Glomerular endothelial cell (primary cell): ENCODE measurements at places on chromosomes 3 and 15.

DNA sequence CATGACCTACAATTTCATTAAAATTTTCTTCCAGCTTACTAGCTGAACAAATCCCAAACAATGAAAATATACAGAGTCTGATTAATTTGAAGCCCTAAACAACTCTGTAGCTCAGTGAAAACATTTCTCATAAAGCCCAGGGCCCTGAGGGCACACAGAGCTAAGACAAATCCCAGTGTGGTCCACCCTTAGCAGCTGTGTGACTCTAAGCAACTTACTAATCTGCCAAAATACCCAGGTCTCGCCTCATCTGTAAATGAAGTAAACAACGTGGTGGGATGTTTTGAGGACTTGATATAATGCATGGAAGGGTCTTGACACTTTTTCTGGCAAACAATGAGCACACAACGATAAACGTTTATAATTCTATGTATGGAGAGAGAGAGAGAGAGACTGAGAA, 158.4 kb downstream of the FHIT start:
- no peak for DNase-seq

- DNase-seq = no peak
Measured at GRCh38 chr3:24201301-24201700, 256.2 kb downstream of the NR1D2 start.

DNA sequence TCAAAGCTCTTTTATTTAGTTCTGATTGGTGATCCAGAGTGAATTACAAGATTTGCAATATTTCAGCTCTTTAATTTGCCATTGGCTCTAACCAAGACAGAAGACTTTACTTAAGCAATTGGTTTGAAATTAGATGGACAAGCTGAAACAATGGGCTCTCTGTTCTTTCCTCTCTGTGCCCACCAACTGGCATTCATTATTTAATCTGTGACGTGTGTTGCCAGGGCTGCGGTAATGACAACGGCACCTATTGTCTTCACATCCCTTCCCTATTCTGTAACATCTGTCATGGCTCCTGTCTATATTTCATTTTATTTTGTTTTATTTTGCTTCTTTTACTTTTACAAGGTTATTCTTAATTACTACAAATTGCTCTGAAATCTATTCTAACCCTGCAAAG, 33.9 kb downstream of the PLD1 start:
- no peak for DNase-seq

GRCh38 chr15:50059883-50060282, 59.1 kb downstream of the ATP8B4 start:
- DNase-seq = no peak

- DNase-seq = no peak
Measured at GRCh38 chr15:83449250-83449671, 2.1 kb downstream of the SH3GL3 start.

GRCh38 chr15:52031556-52031955, 12.5 kb downstream of the MAPK6 start:
- DNase-seq = no peak

DNA sequence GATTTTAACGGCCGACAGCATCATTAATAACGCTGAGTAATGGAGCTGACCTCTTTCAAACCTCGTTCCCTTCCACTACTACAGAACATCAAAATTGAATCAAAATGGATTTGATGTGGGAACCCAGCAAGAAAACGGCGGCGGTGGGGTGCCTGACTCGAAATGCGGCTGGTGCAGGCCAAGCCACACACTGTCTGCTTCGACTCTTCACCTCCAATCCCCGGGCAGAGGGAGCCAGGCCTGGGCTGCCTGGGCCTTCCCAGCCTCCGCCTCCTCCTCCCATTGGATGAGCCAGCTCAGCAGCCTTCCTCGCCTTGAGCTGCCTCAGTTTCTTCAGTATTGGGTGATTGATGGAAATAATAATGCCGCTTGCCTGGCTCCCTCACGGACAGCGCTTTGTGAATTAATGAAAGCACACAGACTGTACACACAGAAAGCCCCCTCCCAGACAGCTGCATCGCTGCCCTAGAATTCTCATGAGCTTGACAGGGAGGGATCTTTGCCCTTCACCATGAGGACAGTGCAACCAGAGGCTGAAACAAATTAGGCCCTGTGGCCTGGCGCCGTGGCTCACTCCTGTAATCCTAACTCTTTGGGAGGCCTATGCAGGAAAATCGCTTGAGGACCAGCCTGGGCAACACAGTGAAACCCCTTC, 11.4 kb upstream of the MEGF11 start:
- no peak for DNase-seq

- no peak for DNase-seq
Measured at GRCh38 chr3:138328341-138328740, 1.3 kb downstream of the NME9 start.

- no peak for DNase-seq
Measured at GRCh38 chr3:98598492-98598891, 5.1 kb upstream of the CPOX start.

- DNase-seq = no peak
Measured at GRCh38 chr15:52021892-52022540, 3.0 kb downstream of the MAPK6 start.

GRCh38 chr15:48040166-48040817, 80.5 kb upstream of the SLC24A5 start:
- no peak for DNase-seq

DNA sequence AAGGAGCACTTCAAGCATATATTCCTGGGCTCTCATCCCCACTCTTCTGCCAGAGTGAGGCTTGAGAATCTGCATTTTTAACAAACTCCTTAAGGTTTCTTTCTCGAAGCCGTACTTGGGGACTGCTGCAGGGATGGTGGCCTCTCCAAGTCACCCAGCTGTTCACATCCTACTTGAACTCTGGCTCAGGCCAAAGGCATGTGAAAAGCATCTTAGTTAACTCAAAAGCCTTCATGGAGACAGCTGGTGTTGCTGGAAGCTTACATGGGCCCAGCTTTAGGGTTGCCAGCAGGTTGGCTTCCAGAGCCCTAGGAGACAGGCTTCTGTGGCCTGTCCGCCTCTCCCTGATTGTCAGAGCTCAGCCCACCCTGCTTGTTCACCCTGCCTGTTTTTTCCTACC, 139.2 kb downstream of the THSD4 start:
- no peak for DNase-seq

DNA sequence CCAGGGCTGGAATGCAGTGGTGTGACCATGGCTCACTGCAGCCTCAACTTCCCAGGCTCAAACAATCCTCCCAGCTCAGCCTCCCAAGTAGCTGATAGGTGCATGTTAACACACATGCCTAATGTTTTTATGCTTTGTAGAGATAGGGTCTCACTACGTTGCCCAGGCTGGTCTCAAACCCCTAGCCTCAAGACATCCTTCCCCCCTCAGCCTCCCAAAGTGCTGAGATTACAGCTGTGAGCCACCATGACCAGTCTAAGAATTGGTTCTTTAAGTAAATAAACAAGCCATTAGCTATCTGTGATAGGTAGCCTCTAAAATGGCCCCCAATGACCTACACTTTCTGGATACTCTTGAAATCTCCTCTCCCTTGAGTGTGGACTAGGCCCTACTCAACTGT, 3.7 kb downstream of the TRIM59 start:
- no peak for DNase-seq

DNA sequence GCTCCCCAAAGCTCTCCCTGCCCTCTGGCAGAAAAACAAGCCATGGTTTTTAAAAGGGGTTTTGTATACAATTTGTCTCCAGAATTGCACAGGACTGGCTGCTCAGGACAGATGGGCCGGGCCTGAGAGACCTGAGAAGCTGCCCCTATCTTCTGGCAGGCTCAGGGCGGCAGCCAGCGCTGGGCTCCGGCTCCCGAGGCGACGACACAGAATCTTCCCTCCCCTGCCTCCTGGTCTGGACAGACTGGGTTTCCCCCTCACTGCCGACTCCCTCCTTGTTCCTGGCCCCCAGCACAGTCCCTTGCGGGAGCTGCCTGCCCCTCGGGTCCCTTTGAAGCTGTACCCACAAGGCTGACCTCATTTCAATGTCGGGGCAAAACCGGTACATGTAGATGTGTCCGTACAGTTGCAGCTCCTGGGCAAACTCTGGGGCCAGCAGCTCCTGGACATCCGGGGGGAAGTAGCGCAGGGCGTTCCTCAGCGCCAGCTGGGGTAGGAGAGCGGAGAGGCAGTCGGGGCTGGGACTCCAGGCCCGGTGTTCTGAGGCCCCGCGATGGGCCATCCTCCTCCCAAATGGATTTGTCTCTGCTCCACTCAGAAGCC, 7.2 kb downstream of the UROC1 start:
- no peak for DNase-seq

DNA sequence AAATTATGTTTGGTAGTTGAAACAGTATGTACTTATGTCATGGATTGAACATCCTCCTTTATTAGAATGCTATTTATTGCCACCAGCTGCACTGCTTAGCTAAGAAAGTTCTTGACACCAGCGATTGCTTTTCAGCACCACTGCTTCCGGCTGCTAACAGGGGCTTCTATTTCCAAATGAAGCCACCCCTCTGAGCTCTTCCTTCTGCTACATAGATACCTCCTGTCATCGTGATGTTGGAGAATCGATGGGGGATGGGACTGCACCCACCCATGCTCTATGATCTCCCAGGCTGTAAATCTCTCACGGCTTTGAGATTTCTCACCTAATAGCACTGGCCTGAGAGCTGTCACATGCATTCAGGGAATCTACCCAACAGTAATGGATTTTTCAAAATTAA, 259.2 kb downstream of the MEIS2 start:
- DNase-seq = no peak

- DNase-seq = peak; percentile 68
Measured at GRCh38 chr3:182683453-182683852, 109.9 kb upstream of the ATP11B start.

DNA sequence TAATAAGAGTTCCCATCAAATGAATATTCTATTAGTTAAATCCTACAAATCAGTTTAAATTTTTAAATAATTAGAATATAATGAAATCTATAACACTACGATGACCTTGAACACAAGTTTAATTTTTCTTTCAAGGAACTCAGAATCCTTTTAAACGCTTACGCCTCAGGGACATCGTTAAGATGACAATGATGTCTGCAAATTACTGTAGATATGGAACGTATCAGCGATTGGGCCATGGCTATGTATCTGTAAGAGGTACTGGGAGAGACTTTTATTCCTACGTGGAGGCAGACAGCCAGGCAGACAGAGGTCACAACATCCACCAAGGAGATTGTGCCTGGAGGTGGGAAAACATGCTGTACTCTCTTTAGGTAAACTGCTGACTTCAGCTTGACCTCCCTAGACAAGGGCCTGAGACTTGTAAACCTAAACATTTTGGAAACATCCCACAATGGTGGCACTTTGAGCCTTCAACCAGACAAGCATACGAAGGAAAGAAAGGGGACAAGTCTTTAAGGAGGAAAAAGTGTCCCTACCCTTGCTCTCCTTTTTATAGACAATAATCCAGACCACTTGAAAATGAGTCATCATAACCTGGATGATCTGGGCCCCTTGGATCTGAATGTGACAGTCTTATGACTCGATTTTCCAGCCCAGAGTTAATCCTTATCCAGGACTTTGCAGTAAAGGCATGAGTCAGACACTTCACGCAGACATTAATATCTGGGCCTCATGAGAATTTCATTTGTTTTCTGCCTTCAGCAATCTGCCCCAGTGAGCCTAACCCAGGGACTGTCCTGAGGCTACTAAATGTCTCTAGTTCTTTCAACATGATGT, 6.8 kb upstream of the LDHAL6B start:
- no peak for DNase-seq

- no peak for DNase-seq
Measured at GRCh38 chr3:197298945-197299854, 788 bp upstream of the DLG1 start.

- DNase-seq = no peak
Measured at GRCh38 chr15:61827131-61827530, 233.1 kb downstream of the VPS13C start.
